ENCODE measurements at places on chromosomes 13 and 19.

DNA sequence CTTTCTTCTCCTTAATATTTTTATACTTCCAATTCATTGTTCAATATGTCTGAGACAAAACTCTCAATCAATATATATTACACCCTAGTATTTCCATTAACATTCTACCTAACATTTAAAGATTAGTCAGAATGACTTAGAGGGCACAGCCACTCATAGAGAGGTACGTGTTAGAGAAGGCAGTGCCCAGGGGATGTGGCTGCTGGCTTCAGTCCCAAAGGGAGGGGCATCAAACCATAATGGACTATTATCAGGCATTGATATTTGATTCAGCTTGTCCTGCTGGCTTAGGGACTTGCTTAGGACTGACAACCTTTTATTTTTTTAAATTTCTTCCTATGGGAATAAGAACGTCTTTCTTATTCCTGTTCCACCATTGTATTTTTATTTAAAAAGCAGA, 1392.0 kb upstream of the ATXN8OS start:
- no peak for DNase-seq

- no peak for DNase-seq
Observed at GRCh38 chr19:38247126-38247525, 9.0 kb downstream of the PPP1R14A start.

- DNase-seq: no peak
Observed at GRCh38 chr13:65275838-65276630, 1954.1 kb downstream of the PCDH9 start.

DNA sequence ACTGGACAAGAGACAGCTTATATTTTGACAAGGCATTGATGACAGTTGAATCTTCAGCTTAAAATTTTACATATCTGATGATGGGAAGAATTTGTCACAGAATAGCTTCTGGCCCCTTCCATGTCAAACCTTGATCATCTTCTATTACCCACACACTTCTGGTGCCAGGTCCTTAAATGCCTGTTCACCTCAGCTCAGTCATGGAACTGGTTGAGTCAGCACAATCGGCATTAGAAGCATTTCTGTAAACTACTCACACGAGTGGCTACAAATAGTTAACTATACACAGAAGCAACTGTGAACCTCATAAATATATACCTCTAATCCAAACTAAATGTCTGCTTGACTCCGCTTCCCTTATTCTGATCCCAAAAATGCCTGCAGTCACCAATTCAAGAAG, 161.2 kb downstream of the FOXO1 start:
- DNase-seq: no peak

DNA sequence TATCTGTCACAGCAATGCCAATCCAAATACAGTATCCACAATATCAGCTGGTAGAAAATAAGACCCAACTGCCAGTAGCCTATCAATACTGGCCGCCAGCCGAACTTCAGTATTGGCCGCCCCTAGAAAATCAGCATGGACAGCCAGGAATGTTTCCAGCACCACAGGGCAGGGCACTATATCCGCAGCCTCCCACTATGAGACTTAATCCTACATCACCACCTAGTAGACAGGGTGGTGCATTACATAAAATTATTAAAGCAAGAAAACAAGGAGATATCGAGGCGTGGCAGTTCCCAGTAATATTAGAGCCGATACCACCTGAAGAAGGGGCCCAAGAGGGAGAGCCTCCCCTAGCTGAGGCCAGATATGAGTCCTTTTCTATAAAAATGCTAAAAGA, 111.3 kb downstream of the ZNF486 start:
- DNase-seq: no peak

DNA sequence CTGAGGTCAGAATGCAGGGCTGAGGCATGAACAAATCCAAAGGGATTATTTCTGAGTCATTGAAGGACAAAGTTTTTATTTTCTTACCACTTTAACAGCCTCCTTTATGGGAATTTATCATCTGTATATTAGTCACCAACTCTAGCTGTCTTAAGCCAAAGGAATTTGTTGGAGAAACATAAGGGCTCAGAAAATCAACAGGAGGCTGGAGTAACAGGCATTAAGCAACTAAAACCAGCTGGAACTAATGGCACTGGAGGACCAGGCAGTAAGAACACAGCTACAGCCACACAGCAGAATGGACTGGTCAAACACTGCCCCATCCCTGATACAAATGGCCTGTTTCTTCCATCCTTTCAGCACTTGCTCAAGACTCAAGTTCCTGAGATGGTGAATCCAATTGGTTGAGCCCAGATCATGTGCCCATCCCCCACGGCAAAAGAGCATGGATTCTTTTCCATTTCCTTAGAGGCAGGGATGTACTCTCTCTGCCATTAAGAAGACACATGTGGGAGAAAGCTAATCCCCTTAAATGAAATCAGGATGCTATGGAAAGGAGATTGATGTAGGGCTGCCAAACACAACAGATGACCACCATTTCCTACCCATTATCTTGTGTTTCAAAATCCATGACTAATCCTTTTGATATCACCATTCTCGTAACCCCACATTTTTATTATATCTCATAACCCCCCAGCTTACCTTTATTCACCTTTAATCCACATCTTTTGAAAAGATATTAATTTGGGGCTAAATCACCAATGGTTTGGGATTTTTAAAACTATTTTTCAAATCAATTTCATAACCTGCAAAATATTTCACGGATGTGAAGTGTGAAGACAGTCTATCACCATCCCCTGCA, 157.0 kb upstream of the FNDC3A start:
- DNase-seq: no peak

GRCh38 chr19:34573226-34573864, 91.8 kb downstream of the WTIP start:
- DNase-seq: no peak

GRCh38 chr13:27001705-27002104, 169.9 kb downstream of the USP12 start:
- no peak for DNase-seq

DNA sequence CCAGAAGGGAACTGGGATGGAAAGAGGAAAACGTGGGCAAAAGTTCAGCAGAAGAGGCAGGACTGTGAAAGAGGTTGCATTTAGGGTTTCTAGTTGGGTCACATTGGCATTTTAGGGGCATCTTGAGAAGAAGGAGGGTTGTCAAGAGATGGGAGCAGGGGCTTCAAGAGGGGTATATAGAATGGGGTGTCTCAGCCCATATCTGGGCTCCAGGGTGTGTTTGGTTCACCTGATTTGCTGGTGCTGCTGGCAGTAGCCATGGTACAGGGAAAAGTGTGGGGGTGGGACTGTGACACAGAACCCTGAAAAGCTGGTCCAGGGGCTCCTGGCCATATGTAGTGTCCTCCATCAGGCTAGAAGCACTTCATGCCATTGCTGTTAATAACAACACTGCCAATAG, 22.5 kb downstream of the MAST3 start:
- no peak for DNase-seq

DNA sequence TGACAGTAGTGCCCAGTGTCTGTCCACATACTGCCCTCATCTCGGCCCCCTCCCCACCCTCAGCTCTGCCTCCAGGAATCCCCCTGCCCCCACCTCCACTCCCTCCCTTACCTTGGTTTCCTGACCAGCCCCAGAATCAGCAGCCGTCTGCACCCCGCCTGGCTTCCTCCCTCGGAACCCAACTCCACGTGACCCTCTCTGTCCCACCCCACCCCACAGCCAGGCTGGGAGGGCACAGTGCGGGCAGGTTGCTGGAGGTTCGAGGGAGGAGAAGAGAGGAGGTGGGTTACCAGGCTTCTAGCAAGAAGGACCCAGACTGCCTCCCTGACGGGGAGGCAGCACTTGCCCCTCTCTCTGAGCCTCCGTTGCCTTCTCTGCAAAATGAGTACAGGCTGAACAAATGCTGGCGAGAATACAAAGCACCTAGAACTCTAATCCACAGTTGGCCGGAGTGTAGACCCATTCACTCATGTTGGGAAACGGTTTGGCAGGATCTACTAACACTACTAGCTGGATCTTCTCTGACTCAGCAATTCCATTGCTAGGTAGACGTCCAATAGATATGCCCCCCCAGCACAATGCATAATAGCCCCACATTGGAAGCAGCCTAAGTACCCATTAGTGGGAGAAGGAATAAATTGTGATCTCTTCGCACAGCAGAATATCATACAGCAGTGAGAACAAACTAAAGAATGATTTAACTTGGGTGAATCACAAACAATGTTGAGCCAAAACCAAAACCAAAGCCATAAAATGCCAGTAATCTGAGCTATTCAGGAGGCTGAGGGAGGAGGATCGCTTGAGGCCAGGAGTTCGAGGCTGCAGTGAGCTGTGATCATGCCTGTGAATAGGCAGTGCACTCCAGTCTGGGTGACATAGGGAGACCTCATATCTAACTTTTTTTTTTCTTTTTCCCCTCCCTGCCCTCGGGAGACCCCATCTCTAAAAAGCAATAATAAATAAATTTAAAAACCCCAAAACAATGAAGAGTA, at the start of gene RASAL3:
RASAL3 (minus strand) TSS at position 151 of the 992 bp plus-strand sequence. CDS start 186 bp downstream, outside the sequence.
- no peak for DNase-seq

DNA sequence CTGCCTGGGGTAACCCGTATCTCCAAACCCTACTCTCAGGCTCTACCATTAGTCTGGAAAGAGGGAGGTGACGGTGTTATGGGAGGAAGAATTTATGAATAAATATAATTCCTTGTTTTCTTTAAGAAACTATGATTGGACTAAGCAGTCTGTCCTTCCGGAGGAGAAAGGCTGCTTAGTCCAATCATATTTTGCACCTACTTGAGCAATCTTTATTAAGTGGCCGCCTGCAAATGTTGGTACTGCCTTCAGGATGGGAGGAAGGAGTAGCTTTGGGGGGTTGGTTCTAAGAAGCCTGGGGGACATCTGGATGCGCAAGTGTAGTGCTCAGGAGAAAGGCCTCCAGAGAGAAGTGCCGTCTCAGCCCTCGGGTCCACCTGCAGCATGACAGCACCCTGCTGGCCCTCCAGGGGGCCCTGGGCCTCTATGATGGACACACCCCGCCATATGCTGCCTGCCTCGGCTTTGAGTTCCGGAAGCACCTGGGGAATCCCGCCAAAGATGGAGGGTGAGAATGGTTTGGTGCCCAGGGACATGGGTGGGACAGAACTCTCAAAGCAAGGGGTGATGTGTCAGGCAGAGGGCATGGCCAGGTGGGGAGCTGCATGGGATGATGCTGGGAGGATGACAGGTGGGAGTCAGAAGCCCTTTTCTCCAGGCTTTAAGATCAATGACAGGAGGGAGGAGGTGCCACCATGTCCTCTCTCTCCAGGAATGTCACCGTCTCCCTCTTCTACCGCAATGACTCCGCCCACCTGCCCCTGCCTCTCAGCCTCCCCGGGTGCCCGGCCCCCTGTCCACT, 4.1 kb downstream of the ACP4 start:
- no peak for DNase-seq

DNA sequence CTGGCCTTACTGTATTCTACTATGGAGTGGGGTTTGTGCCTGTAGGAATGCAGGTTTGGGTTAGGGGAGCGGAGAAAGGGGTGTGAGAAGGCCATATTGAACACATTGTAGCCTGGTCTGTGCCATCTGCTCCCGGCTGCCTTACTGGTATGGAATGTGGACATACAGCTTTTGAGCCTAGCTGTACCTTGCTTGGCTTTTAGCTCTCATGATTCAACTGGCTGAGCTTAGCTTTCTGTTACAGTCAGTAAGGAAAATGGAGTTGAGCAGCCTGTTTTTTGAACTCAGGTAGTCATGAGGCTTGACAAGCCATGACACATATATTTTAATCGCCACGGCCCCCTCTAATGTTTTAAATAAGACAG, 41.6 kb downstream of the ARHGAP35 start:
- no peak for DNase-seq

GRCh38 chr13:71516521-71516920, 350.5 kb downstream of the DACH1 start:
- no peak for DNase-seq

DNA sequence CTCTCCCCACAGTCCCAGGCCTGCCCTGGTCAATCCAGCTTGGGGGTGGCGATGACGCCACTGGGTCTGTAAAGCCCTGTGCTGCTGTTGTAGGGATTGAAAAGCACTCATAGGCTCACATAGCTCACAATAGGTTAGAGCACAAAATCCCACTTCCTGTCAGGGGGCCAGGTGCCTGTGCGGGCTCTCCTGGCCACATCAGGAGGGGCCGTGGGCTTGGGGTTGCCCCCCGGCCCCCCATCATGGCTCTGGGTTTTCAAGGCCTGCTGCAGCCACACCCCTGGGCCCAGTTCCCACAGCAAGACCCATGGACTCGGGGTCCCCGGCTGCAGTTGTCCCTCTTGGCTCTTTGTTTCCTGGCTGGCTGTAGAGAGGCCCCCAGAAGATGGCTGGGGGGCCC, 62.9 kb downstream of the SMARCA4 start:
- DNase-seq: no peak

GRCh38 chr13:91668866-91669495, 270.6 kb downstream of the GPC5 start:
- no peak for DNase-seq

- no peak for DNase-seq
Observed at GRCh38 chr19:38714354-38714778, 29.9 kb downstream of the CAPN12 start.

GRCh38 chr19:18796239-18796638, 5.1 kb upstream of the COMP start:
- no peak for DNase-seq

- no peak for DNase-seq
Observed at GRCh38 chr13:48412881-48413351, at the start of gene LPAR6. LPAR6 (minus strand) TSS chr13:48413113; CDS start chr13:48412423, 690 bp downstream.

GRCh38 chr19:39514840-39515550, at the start of gene SELENOV:
SELENOV (plus strand) TSS chr19:39515139; CDS start chr19:39515213, 74 bp downstream.
- no peak for DNase-seq

DNA sequence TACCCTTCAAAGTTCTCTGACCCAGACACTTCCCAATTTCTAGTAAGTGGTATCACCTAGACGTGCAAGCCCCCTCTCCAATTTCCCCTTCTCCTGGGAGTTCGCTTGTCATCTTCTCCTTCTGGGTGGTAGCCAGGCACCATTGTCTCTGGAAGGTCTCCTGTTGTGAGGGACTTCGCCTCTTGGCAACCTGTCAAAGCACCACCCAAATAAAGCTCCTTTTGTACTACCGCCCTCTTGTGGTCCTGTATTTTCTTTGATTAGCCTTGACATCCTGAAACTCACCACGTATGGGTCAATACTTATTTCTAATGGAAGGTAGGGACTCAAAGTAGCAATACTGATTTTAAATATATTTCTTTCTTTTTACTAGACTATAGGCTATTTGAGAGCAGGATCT, 8.2 kb downstream of the GPC5 start:
- DNase-seq: no peak

- DNase-seq: no peak
Observed at GRCh38 chr13:109500146-109500773, 286.1 kb downstream of the IRS2 start.

DNA sequence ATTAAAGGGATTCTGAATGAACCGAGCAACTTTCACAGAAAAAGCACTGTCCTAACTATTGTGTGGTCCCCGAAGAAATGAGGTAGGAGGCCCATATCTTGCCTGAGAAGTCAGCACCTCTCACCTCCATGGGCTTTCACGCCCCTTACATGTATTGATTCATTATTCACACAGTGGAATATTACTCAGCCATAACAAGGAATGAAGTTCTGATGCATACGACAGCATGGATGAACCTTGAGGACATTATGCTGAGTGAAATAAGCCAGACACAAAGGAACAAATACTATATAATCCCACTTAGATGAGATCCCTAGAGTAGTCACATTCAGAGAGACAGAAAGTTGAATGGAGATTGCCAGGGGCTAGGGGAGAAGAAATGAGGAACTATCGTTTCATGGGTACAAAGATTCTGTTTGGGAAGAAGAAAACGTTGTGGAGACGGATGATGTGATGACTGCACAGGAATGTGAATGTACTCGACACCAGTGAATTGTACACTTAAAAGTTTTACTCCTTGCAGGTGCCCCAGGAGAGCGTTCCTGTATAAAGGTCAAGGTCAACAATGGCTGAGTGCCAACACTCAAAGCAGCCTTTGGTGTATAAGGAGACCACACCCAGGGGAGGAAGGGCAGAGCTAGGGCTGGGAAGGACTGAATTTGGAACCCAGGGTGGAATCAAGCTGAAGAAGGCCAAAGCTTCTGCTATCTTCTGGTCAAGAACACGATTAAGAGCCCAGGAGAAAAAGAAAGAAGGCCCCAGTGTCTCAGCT, 22.5 kb downstream of the ZIC5 start:
- DNase-seq: no peak
